ENCODE measurements at places on chromosomes 16 and 17.

- no peak for DNase-seq
These were observed 31.0 kb downstream of the MAPT start for GRCh38 chr17:45925311-45925710.

DNA sequence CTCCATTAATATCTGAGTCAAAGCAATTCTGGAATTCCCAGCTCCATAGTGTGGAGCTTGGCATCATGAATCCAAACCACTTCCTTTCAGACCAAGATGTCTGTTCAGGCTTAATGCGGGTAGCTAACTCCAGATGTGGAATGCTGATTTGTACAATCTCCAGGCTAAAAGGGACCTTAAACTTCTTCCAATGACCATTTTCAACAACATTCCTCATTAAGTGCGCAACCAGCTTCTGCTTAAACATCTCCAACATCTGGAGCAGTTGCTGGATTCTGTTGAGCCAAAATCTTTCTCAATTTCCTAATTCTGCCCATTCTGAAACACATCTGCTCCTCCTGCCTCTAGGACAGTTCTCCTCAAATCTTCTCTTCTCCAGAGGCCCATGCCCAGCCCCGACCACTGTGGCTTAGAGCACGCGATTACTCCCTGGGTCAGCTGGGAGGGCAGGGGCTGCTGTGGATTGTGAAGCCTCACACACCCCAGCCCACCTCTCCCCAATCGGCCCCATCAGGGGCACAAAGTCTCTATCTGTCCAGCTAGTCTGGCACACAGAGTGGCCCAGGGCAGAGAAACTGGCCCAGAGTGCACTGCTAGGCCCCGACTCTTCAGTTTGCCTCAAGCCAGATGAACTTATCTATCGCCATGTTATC is 36.2 kb downstream of the ASPA start:
- peak; percentile 95 for DNase-seq

- DNase-seq, result no peak
These were observed 832 bp downstream of the CDK5R1 start for GRCh38 chr17:32487473-32488176.

GRCh38 chr16:21937336-21937829 is 15.8 kb upstream of the UQCRC2 start:
- no peak for DNase-seq

DNA sequence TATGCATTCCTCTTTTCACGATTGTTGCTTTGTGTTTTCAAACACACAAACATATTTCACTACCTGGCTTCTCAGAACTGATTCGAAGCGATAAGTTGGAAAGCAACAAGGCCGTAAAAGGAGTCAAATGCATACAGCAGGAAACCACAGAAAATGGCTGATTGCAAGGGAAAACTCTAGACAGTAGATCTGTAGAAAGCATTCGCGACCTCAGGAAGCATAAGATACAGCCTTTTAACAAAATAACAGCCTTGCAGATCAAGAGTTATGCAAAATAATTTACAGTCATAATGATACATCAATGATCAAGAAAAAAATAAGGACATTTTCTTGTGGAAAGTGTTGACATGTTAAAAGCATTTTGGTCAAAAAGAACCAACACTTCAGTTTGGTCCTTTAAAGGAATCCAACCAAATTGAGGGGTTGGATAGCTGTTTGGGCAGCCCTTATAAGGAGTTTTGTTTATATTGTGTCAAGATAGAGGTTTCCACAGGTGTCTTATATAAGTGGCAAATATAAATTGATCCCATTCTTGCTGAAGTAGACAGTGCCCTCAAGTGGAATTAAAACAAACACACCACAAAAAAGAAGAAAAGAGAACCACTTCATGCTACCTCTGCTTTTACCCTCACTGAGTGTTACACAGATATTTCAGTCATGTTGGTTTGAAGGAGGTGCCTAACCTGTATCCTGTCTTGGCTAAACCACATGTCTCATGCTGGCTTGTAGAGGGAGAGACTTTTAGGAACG is 5.5 kb downstream of the CYLD start:
- no peak for DNase-seq

GRCh38 chr16:20396846-20397467 is 7.6 kb downstream of the PDILT start:
- no peak for DNase-seq

DNA sequence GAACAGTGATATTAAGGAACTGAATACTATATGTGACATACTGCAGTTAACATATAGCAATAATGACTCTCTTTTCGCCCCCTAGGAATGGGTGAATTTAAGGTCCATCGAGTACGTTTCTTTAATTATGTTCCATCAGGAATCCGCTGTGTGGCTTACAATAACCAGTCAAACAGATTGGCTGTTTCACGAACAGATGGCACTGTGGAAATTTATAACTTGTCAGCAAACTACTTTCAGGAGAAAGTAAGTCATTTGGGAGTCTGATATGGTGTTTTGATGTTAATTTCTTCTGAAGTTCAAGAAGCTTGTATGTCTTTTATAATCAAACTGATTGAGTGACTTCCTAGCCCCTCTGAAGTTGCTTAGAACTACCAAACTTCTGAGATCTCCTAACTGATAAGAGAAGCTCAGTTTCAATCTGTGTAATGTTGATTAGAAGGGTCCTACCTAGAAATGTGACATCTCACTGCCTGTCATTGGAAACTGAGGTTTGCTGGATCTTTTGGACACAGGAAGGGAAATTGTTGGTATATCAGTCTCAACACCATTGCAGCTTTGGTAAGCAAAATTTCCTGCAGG is 1.0 kb downstream of the UTP4 start:
- no peak for DNase-seq

DNA sequence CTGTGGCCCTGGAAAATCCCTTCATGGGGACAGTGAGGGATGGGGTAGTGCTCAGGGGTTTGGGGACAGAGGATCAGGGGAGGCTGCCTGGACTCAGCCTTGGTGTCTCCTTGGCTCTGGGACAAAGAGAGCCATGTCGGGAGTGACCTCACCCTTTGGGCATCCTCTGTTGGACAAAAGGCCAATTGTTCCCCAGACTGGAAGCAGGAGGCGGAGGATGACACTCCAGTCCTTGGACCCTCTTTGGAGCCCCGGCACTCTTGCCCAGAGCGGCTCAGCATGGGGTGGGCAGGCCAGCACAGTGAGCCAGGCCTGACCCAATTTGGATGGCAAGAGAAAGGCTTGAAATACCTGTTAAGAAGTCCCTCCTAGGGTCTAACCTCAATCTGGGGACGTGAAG is 39.4 kb upstream of the PHB1 start:
- DNase-seq, result peak; percentile 47

GRCh38 chr17:69575346-69575761 is 160.9 kb downstream of the MAP2K6 start:
- DNase-seq, result peak; percentile 92

DNA sequence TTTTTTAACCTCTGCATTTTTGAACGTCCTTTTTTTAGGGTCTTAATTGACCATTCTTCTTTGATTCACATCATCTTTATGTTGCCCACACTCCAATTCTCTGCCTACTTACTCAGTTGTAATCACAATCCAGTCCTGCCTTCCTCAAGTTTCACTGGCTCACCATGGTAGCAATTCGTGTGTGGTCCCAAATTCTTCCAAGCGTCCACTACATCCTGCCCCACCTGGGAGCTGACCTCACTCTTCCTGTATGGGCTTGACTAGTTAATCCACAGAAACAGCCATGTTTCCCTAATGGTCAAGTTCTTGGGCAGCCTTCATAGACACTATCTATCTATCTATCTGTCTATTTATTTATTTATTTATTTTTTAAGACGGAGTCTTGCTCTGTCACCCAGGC is 7.1 kb downstream of the TLCD2 start:
- no peak for DNase-seq

GRCh38 chr17:15262291-15263205 is 2.6 kb downstream of the PMP22 start:
- DNase-seq, result peak; percentile 94

- peak; percentile 73 for DNase-seq
These were observed 6.0 kb downstream of the CETP start for GRCh38 chr16:56967733-56968132.

DNA sequence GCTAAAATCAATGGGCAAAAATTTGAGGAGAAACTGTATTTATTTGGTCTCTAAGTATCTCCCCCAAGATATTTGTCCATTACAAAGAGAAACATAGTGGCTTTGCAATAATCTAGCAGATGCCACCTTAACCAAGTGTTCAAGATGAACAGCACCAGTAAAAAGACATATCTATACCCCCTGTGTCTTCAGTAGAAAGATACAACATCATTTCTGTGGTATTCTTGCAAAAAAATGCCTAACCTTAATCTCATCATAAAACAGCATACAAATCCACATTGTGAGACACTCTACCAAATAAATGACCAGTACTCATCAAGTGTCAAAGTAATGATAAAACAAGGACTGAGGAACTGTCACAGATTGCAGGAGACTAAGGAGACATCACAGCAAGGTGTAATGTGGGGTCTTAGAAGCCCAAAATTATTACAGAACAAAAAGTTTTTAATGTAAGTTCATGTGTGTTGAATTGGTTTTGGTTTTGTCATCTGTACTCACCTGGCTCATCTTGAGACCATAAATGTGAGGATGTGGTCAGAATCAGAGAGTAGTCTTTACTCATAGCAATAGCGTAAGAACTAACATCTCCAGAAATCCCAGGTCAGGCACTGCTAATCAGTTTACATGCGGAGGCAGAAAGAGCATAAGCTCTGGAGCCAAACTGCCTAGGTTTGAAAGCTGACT is 77.2 kb downstream of the AATF start:
- DNase-seq, result no peak

DNA sequence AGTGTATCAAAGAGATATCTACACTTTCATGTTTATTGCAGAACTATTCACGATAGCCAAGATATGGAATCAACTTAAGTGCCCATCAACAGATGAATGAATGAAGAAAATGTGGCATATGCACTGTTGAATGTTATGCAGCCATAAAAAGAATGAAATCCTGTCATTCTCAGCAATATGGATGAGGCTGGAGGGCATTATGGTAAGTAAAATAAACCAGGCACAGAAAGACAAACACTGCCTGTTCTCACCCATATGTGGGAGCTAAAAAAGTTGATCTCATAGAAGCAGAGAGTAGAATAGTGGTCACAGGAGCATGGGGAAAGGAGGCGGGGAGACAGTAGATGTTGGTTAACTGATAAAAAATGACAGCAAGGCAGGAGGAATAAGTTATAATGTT is 561.8 kb downstream of the TOX3 start:
- no peak for DNase-seq

GRCh38 chr16:22297114-22297870 is at the start of gene POLR3E:
Gene POLR3E, plus strand, starts transcription at chr16:22297409. Its CDS starts 5,560 bp downstream, at chr16:22302969.
- peak; percentile 96 for DNase-seq

DNA sequence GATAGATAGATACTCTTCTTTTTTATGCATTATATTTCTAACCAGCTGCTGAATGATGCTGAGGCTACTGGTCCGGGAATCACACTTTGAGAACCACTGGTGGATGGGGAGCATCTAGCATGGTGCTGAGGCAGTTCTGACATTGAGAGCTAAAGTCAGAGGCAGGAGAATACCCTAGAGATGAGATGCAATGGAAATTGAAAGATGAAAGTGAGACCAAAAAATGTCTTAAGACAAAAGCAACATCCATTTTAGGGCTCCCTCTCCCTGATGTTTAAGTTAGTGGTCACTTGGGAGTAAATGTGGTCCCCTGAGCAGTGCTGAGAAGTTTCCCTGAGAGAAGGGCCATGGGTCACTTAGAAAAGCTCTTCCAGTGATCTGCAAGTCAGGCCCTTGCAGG is 6.8 kb downstream of the PCTP start:
- DNase-seq, result no peak

DNA sequence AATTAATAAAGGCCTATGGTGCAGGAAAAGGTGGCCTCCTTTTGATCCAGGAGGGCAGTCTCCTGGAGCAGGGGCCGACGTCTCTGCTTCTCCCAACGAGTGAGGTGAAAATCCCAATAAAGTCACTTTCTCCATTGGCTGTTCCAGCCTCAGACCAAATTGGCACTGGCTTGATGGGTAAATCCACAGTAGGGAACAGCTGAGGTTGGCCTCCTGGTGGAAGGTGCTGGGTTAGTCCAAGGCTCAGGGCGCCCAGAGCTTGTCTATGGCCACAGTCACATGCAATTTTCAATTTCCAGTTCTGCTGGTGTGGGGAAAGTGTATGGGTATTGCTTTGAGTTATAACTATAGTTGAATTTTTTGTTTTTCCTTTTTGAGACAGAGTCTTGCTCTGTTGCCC is 79.0 kb downstream of the NETO2 start:
- DNase-seq, result no peak

- peak; percentile 25 for DNase-seq
These were observed 34.2 kb downstream of the RMI2 start for GRCh38 chr16:11379420-11379819.

- DNase-seq, result no peak
These were observed 158.8 kb downstream of the CDH8 start for GRCh38 chr16:61877436-61877835.

GRCh38 chr16:2468725-2469398 is 2.2 kb upstream of the NTN3 start:
- DNase-seq, result no peak

GRCh38 chr16:68090533-68090932 is 5.4 kb downstream of the NFATC3 start:
- no peak for DNase-seq

- DNase-seq, result peak; percentile 47
These were observed 56.3 kb upstream of the IL34 start for GRCh38 chr16:70589998-70590471.

- no peak for DNase-seq
These were observed 1025.2 kb downstream of the CDH11 start for GRCh38 chr16:64096689-64097088.

DNA sequence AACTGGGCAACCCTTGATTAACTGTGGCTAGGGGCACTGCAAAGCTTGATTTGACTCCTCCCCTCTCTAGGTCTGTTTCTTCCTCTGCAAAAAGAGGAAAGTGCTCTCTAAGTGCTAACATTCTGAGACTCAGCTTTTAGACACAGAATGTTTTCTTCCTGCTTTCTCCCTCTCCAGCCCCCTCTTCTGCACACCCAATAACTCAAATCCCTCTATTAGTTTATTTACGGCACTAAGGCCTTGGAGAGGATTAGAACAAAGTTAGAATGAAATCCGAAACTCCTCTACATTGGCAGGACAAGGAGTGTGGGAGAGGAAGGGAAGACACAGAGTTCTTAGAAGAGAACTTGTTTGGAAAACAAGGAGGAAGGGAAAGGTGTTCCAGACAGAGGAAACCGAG is 3.3 kb upstream of the SBK1 start:
- DNase-seq, result no peak

- DNase-seq, result no peak
These were observed 87.7 kb downstream of the RMI2 start for GRCh38 chr16:11432856-11433395.

- no peak for DNase-seq
These were observed 51.3 kb downstream of the ADCY9 start for GRCh38 chr16:4064950-4065352.

DNA sequence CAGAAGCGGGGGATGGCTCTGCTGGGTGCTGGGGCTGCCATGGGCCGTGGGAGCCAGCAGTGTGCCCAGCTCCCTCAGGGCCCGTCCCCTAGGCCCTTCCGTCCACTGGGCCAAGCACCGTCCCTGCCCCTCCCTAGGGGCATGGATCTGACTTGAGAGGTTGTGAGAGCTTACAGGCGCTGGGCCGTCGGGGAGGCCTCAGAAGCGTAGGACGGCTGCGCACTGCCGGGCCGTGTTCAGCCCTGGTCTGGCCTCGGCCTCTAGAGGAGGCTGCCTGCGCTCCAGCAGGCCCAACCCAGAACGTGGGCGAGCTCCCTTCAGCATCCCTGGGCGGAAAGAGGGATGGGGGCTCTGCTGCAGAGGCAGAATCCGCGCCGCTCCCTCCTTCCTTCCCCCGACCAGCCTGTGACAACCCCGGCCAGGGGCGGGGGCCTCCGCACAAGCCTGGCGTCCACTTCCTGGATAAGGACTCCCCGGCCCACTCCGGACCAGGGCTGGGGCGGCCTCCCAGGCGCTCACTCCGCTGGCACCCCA is 685 bp upstream of the MPG start:
- DNase-seq, result peak; percentile 71

Data from AG10803 (cell line).